CD14-positive monocyte (primary cell): ENCODE measurements at places on chromosomes 7 and 10. TPM values are rescaled to one million over a fixed set of nuclear protein-coding genes. Genes with fewer than 3 reads are reported as not detected.

The TM9SF3 gene
- polyA plus RNA-seq, result 5.3 and 23.9 TPM in 2 replicates

The CCL24 gene
- not detected for polyA plus RNA-seq

The SPAM1 gene
- polyA plus RNA-seq, result not detected in 2 replicates

The CYP26C1 gene
- polyA plus RNA-seq, result not detected

The STEAP4 gene
- polyA plus RNA-seq, result 6.7 and 17.1 TPM in 2 replicates

The TEX36 gene
- polyA plus RNA-seq, result not detected in 2 replicates

The SHLD2 gene
- 16.3 TPM for polyA plus RNA-seq

The ATOH7 gene
- not detected for polyA plus RNA-seq

GRCh38 chr7:93053209-93053948 is 64.4 kb downstream of the SAMD9 start:
- DNase-seq, result no peak
- H3K27me3 ChIP-seq, result no peaks in the 10 kb centered on the region
- no peaks in the 10 kb centered on the region for H3K36me3 ChIP-seq
- H3K4me3 ChIP-seq, result no peak overlapping the region
- peaks cover 11% of the 10 kb centered on the region for H3K4me1 ChIP-seq
- no peak overlapping the region for H3K27ac ChIP-seq

GRCh38 chr7:157250605-157251228 is 86.1 kb upstream of the DNAJB6 start:
- no peaks in the 10 kb centered on the region for H3K27me3 ChIP-seq
- peak; percentile 42 for DNase-seq
- no peaks in the 10 kb centered on the region for H3K4me1 ChIP-seq
- peaks cover 43% of the 10 kb centered on the region for H3K36me3 ChIP-seq
- no peak overlapping the region for H3K27ac ChIP-seq
- no peak overlapping the region for H3K4me3 ChIP-seq

DNA sequence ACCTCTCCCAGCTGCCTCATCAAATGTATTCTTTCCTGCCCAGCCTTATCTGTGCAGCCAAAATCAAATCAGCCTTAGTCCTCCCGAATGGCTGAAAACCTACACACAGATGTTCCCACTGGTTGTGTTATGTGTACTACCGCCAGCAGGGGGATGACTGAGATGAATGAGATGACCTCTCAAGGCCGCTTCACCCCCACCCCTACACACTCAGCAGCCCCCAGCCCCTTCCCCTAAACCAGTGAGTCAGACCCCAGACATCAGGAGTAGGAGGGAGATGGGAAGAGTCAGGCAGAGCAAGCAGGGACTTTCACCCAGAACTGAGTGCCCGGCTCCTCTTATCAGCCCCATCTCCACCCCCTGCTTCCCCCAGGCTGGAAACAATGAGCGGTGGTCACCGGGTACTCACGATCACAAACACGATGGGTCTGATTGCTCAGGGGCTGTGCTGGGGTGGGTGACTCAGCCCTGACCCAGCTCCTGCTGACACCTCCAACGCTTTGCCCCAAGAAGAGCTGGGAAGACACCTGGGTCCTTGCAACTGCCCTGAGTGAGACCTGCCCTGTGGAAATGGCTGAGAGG is 6.5 kb upstream of the C10orf105 start:
- peak overlapping the region; percentile 90 for H3K27ac ChIP-seq
- H3K27me3 ChIP-seq, result no peaks in the 10 kb centered on the region
- no peak for DNase-seq

- no peak overlapping the region for H3K4me3 ChIP-seq
- H3K27ac ChIP-seq, result peak overlapping the region; percentile 80
- H3K4me1 ChIP-seq, result peaks cover 23% of the 10 kb centered on the region
- DNase-seq, result no peak
- H3K27me3 ChIP-seq, result no peaks in the 10 kb centered on the region
- peaks cover 99% of the 10 kb centered on the region for H3K36me3 ChIP-seq
These were observed 87.8 kb downstream of the TBXAS1 start for GRCh38 chr7:139916717-139917395.

- no peak for DNase-seq
- H3K27me3 ChIP-seq, result no peaks in the 10 kb centered on the region
- H3K4me3 ChIP-seq, result no peak overlapping the region
- no peaks in the 10 kb centered on the region for H3K36me3 ChIP-seq
- peaks cover under 1% of the 10 kb centered on the region for H3K4me1 ChIP-seq
- H3K27ac ChIP-seq, result no peak overlapping the region
These were observed 70.4 kb downstream of the FAM171A1 start for GRCh38 chr10:15300697-15301096.

- no peak overlapping the region for H3K4me3 ChIP-seq
- no peak for DNase-seq
- H3K4me1 ChIP-seq, result no peaks in the 10 kb centered on the region
- H3K27me3 ChIP-seq, result no peaks in the 10 kb centered on the region
- no peak overlapping the region for H3K27ac ChIP-seq
- H3K36me3 ChIP-seq, result no peaks in the 10 kb centered on the region
These were observed 675.4 kb upstream of the AUTS2 start for GRCh38 chr7:68922850-68923249.

DNA sequence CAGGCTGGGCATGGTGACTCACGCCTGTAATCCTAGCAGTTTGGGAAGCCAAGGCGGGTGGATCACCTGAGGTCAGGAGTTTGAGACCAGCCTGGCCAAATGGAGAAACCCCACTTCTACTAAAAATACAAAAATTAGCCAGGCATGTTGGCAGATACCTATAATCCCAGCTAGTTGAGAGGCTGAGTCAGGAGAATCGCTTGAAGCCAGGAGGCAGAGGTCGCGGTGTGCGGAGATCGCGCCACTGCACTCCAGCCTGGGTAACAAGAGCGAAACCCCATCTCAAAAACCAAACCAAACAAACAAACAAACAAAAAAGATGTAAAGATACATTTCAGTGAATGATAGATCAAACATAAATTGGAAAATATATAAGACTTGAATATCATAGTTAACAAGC is 105.9 kb downstream of the PLPP4 start:
- no peak overlapping the region for H3K4me3 ChIP-seq
- H3K36me3 ChIP-seq, result no peaks in the 10 kb centered on the region
- no peak overlapping the region for H3K27ac ChIP-seq
- DNase-seq, result no peak

- H3K4me1 ChIP-seq, result peaks cover 20% of the 10 kb centered on the region
- H3K4me3 ChIP-seq, result no peak overlapping the region
- H3K27me3 ChIP-seq, result no peaks in the 10 kb centered on the region
- no peak for DNase-seq
These were observed 6.5 kb downstream of the ANLN start for GRCh38 chr7:36396150-36396549.

DNA sequence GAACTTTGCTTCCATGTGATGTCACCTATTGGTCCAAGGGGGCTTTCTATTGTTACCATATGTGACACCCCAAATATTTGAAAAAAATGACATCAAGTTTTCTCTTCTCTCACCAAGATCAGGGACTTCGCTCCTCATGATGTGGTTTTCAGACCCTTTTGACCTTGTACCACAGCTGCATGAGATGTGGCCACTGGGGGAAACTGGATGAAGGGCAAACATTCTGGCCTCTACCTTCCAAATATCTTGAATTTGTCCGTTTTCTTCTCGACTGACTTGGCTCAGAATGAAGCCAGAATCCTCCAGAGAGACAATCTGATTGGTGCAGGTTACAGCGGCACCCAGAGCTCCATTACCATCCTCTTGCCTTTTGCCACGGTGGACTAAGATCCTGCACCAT is 122.7 kb downstream of the PRKCQ start:
- H3K4me1 ChIP-seq, result no peaks in the 10 kb centered on the region
- no peaks in the 10 kb centered on the region for H3K27me3 ChIP-seq
- no peak for DNase-seq
- no peak overlapping the region for H3K4me3 ChIP-seq

- H3K27ac ChIP-seq, result peak overlapping the region; percentile 15
- H3K27me3 ChIP-seq, result peaks cover 22% of the 10 kb centered on the region
- peak; percentile 12 for DNase-seq
- peaks cover 7% of the 10 kb centered on the region for H3K4me1 ChIP-seq
- H3K36me3 ChIP-seq, result no peaks in the 10 kb centered on the region
- peak overlapping the region; percentile 44 for H3K4me3 ChIP-seq
These were observed 46.0 kb upstream of the CDK1 start for GRCh38 chr10:60732198-60732806.

DNA sequence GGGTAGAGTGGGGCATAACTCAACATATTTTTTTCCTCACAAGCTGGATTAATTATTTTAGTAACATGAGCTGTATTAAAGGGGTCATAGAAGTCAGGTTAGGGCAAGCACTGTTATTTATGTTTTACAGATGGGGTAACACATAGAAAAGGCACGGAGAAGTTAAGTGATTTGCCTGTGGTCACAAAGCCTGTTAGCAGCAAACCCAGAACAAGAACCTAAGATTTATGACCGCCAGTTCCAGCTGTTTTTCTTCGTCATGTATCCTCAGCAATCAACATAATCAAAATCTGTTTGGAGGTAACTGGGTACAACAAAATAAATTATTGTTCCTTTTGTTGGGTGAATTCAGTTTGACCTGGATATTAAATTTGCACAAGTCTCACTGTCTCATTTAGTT is 57.2 kb upstream of the BET1 start:
- H3K36me3 ChIP-seq, result no peaks in the 10 kb centered on the region
- no peak overlapping the region for H3K4me3 ChIP-seq
- H3K4me1 ChIP-seq, result peaks cover 11% of the 10 kb centered on the region
- DNase-seq, result no peak
- peaks cover 46% of the 10 kb centered on the region for H3K27me3 ChIP-seq

- H3K27me3 ChIP-seq, result no peaks in the 10 kb centered on the region
- no peaks in the 10 kb centered on the region for H3K36me3 ChIP-seq
- H3K4me1 ChIP-seq, result no peaks in the 10 kb centered on the region
- no peak for DNase-seq
These were observed 259.5 kb upstream of the LRRN3 start for GRCh38 chr7:110831419-110831818.

- H3K36me3 ChIP-seq, result no peaks in the 10 kb centered on the region
- H3K27me3 ChIP-seq, result no peaks in the 10 kb centered on the region
- H3K27ac ChIP-seq, result no peak overlapping the region
- H3K4me1 ChIP-seq, result no peaks in the 10 kb centered on the region
- DNase-seq, result no peak
- H3K4me3 ChIP-seq, result no peak overlapping the region
These were observed 163.6 kb downstream of the CDK14 start for GRCh38 chr7:90759710-90760109.

GRCh38 chr10:98956576-98957260 is 278.9 kb downstream of the HPSE2 start:
- H3K4me1 ChIP-seq, result no peaks in the 10 kb centered on the region
- no peak overlapping the region for H3K27ac ChIP-seq
- H3K27me3 ChIP-seq, result no peaks in the 10 kb centered on the region
- no peak for DNase-seq
- no peaks in the 10 kb centered on the region for H3K36me3 ChIP-seq

DNA sequence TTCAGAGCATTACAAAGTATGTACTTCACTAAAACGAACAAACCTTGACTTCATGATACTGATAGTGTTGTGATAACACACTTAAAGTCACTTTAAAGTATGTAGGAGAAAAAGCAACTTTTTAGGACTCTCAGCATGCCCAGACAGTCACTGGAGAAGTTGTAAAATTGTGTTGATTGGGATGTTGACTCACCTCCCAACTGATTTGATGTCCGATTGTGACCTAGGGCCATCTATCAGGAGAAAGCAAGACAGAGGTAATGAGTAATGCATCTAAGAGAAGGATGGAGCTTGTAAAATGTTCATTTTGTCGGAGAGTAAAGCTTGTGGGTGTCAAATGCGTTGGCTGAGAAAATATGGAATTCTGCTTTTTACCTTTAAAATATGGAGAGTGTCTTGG is 135.4 kb upstream of the SEMA3D start:
- H3K27me3 ChIP-seq, result no peaks in the 10 kb centered on the region
- no peak for DNase-seq
- H3K4me1 ChIP-seq, result no peaks in the 10 kb centered on the region
- no peak overlapping the region for H3K27ac ChIP-seq
- H3K4me3 ChIP-seq, result no peak overlapping the region
